GM04504 (cell line): ENCODE measurements at places on chromosomes 3 and 15.

DNA sequence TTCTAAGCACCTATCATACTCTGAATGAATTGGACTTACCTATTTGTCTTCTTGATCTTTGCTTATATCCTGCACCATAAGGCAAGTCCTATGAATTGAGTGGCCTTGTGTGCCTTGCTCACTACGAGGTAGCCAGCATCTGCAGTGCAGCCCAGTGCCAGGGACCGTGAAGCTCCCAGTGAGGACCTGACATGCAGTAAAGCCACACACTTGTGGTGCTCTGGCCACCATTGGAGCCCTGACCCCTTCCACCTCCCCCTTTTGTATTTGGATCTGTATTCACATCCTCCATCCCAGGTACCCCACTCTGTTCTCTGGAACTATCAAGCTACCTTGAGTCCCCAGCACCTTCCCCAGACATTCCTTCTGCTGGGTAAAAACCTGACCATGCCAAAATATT is 52.1 kb downstream of the BSN start:
- DNase-seq, result no peak

GRCh38 chr15:58357529-58358476 is 74.0 kb upstream of the LIPC start:
- DNase-seq, result no peak

DNA sequence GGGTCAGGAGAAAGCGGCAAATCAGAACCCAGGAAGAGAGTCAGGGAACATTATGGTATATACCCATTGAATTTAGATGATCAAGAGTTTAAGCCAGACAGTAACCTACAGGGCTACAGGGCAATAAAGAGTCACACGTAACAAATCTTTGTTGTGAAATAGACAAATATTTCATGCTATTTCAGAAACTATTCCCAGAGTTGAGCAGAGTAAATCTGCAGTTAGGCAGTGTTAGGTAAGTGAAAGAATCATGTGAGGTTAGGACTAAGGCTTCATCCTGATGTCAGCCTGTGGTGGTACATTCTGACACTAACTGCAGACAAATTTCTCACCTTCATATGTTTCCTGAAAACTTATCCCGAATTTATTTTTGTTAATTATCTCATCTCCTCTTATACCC is 153.0 kb downstream of the UBE2E2 start:
- no peak for DNase-seq

DNA sequence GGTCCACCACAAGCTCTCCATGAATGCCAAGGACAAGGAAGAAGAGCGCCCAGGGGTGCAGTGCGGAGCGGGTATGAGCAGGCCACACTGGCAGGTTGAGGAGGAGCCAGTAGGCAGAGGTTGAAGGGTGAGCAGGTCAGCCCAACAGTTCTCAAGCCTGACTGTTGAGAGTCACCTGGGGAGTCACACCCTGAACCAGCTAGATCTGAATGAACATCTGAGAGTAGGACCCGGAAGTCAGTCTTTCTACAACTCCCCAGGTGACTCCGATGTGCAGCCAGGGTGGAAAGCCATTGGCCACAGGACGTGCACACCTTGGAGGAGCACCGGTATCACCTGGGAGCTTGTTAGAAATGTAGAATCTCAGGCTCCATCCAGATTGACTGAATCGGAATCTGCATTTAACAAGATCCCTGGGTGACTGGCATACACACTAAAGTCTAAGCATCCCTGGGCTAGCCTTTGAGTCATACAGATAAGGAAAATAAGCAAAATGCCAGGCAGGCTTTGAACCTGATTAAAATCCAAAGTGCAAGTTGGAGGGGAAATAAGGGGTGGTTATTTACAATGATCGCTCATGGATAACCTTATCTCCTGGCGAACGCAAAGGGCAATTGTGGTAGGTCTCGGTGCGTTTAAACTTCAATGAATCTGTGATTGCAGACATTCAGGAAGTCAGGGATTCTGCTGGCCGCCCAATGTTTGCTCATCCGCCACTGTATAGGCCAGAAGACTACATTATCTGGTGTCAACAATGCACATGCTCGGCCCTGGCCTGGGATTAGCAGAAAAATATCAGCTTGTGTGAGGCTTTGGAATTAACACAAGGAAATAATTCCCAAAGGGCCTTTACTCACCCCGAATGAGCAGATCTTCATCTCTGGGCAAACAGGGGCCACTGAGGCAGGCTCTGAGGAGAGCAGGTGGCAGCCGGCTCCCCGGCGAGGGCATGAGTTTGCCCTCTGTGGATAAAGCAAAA is 11.7 kb upstream of the LYZL4 start:
- DNase-seq, result no peak

DNA sequence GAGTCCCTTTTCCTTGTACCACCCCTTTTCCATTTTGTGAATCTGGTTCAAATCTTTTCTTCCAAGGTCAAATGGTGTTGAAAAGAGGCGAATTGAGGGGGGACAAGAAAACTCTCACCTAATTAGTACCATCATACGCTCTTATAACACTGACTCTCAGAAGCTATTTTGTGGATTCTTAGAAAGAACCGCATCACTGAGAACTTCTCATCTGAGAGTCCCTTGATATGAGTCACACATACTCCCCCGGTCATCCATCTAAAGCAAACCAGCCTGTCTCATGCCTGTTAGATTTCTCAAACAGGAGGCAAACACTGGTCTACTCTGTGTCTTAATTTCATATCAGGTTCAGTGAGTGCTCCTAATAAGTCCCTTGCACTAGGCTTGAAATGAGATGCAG is 76.5 kb upstream of the SPRED1 start:
- peak; percentile 13 for DNase-seq

- no peak for DNase-seq
Measured at GRCh38 chr3:109952924-109953323, 615.6 kb upstream of the DPPA4 start.

GRCh38 chr3:63818282-63819150 is 583 bp upstream of the C3orf49 start:
- DNase-seq, result peak; percentile 29

DNA sequence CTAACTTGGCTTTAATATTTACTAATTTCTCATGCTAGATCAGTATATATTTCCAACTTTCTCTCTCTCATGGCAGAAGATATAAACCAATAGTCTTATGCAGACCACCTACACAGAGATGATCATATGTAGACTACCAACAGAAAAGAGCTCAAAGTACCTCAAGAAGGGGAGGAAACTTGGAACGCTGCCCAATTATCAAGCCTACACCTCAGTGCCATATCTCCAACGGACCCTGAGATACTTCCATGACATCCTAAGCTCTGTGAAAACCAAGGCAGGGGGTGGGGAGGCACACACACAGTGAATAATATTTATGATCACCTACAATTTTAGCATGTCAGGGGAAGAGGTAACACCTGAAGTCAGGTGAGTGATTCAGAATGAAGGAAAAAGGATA is 100.6 kb downstream of the STAG1 start:
- no peak for DNase-seq

GRCh38 chr3:152779653-152780052 is 55.3 kb upstream of the P2RY1 start:
- peak; percentile 10 for DNase-seq

DNA sequence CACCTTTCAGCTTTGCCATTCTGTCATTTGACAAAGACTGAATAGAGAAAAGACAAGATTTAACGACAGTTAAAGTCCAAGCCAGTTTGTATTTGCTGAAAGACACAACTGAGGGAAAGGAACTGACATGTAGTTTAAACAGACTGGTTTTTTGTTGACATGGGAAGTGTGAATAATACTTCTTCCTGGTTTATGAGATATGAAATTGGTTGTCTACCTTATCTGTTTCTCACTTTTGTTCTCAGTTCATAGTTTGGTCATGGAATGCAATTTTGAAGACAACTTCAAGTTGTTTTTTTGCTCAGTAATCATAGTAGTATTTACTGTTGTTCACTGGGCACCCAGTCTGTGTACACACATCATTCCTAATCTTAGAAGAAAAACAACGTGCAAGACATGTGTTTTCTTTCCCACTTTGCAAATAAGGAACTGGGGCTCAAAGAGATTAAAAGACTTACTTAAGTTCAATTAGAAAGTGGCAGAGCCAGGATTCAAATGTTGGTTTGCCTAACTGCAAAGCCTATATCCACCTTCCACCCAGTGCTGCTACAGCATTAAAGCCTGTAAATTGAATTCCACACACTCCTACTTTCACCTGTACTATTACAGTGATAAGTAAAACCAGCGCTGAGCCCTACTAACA is 103.5 kb downstream of the LPP start:
- DNase-seq, result no peak
